Right renal pelvis (tissue), 4 donors: ENCODE measurements at places on chromosomes 7 and 10. TPM values are rescaled to one million over a fixed set of nuclear protein-coding genes. Genes with fewer than 3 reads are reported as not detected.

Gene ATG9B
- 0.65 TPM for polyA plus RNA-seq

Gene SYT15
- polyA plus RNA-seq, result 9.4 TPM

Gene C7orf33
- polyA plus RNA-seq, result not detected

Gene PTPRN2
- 8.5 TPM for polyA plus RNA-seq

Gene SLC18A3
- polyA plus RNA-seq, result not detected

Gene ESYT2
- 53.2 TPM for polyA plus RNA-seq

Gene CLCN1
- 0.21 TPM for polyA plus RNA-seq

Gene GRM8
- 8.7 TPM for polyA plus RNA-seq

- peak; percentile 22 for DNase-seq
These were observed 194.9 kb downstream of the SUGCT start for GRCh38 chr7:40329601-40330153.

DNA sequence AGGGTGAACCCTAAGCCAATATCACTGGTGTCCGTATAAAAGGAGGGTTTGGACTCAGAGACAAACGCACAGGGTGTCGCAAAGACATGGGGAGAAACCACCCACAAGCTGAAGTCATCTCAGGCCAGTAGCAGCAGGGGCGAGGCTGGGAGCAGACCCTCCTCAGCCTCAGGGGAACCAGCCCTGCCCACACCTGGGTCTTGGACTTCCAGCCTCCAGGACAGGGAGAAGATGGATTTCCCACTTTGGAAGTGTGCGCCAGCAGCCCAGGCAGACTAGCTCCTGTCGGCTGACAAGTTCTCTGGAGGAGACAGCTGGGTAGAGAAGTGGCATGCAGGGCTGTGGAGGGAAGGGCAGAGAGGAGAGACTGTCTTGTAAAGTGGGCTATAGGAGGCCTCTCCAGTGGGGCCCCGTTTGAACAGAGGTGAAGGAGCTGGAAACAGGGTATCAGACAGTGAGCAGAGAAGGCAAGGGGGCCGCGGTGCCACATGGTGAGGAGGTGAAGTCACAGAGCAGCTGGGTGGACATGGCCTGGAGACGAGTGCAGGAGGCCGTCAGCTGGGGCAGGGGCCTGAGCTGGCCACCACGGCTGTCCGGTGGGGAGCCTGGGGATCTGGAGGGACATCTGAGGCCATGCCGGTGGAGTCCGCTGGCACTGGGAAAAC, 475.6 kb downstream of the PTPRN2 start:
- no peak for DNase-seq

- DNase-seq, result no peak
These were observed 4.6 kb downstream of the AGFG2 start for GRCh38 chr7:100543586-100543985.

DNA sequence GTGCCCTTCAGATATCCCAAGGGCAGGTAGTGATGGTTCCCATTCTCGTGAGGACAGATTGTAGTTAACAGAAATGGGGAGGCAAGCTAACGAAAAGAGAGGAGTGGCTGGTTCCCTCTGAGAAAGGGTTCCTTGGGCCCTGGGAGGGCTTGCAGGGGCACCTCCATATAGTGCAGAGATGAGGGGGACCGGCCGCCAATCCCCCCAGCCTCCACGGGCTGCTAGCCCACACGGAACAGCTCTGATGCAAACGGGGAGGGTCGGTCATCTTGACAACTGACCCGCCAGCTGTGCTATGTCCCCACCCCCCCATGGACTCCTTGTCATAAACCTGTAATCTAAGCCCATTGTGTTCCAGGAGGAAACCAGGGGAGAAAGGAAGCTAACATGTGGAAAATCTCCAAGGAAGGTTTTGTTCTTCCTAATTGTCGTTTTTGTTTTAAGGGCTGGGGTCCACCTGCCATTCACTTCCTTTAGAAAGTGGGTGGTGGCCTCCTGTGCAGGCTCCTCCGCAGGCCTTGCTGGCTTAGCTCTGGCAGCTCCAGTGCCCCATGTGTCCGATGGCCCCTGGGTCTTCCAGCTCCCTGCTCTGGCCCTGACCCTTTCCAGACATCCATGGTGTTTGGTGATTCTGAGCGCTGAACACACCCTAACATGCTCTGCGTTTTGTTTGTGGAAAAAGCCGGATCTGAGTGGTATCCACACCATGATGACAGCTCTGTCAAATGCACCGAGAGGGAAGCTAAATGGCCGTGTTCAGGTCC, 15.9 kb downstream of the ADCY1 start:
- no peak for DNase-seq

DNA sequence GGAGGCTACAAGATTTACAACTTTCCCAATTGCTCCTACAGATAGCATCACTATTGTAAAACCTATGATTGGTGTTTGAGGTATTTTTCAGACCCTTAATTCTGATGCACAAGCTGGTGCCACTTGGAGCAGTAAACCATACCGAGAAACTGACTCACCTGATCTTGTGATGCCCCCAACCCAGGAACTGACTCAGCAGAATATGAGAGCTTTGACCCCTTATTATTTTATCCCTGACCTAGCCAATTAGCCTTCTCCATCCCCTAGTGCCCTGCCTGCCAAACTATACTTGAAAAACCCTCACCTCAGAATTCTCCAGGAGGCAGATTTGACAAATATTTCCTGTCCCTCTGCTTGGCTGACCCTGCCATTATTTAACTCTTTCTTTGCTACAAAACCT, 585.9 kb upstream of the GHITM start:
- no peak for DNase-seq

- DNase-seq, result no peak
These were observed 55.0 kb downstream of the LRRC17 start for GRCh38 chr7:102967798-102968197.

DNA sequence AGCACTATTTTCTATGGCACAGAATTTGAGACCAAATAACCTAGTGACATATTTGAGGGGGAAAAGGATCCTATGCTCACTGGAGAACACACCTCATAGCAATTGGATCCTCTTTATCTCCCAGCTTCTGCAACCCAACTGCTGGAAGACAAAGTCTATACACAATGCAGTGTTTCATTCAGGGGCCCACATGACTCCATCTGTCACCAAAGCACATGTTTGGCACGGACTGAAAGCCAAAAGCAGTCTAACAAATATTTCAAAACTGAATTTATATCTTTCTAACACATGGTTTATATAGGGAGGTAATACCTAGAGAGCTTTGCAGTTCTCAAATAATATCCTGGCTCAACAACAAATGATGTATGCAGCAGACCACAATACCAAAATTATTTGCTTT, 39.2 kb downstream of the ADAM12 start:
- no peak for DNase-seq

GRCh38 chr10:14173706-14174594, 156.8 kb downstream of the FRMD4A start:
- no peak for DNase-seq

GRCh38 chr7:94301024-94301586, 93.6 kb upstream of the COL1A2 start:
- no peak for DNase-seq

DNA sequence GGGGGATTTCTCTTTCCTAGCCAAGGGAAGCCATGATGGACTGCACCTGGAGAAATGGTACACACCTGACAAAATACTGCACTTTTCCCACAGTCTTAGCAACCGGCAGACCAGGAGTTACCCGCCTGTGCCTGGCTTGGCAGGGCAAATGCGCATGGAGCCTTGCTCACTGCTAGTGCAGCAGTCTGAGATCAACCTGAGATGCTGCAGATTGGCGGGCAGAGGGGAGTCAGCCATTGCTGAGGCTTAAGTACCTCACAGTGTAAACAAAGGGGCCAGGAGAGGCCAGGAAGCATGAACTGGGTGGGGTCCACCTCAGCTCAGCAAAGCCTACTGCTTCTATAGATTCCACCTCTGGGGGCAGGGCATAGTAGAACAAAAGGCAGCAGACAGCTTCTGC, 49.4 kb downstream of the OR13A1 start:
- no peak for DNase-seq

- no peak for DNase-seq
These were observed 60.7 kb downstream of the TNS3 start for GRCh38 chr7:47521011-47521795.

DNA sequence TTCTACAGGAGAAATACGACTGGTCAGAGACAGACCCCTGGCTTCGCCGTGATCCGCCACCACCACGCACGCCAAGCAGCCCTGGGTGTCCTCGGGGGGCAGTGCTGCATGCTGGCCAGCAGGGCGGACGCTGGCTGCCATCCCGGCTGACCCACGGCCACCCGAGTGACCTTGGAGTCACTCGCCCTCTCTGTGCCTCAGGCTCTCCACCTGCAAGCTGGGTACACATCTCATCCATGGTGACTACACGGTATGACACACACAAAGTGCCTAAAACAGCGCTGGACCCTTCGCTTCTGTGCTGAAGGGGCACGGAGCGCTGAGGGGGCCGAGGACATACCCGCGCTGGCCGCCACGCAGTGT, 62.0 kb upstream of the RNF32 start:
- no peak for DNase-seq

- DNase-seq, result peak; percentile 68
These were observed 34.0 kb upstream of the EBLN1 start for GRCh38 chr10:22251751-22252223.

- no peak for DNase-seq
These were observed 367.8 kb upstream of the IGFBP3 start for GRCh38 chr7:46288861-46289260.

DNA sequence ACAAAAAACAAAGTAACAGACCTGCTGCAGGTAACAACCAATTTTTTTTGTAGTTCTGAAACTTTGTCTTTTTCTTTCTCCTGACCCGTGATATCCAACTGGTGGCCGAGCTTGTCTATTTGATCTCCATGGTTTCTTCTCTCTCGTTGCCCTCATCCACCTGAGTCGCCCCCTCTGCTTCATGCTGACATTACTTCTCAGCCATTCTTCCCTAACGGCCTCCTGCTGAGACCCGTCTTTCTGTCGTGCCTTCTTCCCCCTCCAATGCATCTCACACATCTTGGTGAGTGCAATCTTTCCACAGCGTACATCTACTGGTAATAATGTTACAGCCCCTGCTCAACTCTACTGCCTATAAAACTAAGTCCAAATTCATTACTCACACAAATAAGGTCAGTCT, 352.9 kb downstream of the RNLS start:
- DNase-seq, result no peak

- DNase-seq, result no peak
These were observed 14.3 kb downstream of the PTPRN2 start for GRCh38 chr7:158573310-158573709.

DNA sequence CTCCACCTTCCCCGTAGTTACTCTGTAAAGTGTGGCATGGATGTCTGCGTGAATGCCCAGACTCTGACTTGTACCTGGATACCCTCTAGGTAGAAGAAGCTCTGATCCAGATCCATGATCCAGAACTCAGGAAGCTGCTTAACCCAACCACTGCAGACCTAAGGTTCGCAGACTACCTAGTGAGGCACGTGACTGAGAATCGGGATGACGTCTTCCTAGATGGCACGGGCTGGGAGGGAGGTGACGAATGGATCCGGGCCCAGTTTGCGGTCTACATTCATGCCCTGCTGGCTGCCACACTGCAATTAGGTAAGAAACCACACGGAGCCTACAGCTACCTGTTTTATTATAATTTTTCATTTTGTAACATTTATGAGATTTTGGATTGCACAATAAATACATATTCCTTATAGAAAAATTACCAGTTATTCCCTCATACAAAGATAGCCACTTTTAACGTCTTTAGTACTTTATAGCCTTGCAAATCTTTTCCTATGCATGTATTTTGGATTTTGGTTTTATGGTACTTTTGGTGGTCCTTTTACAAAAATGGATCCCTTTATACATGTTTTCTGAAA, 77.9 kb downstream of the AVL9 start:
- DNase-seq, result no peak

DNA sequence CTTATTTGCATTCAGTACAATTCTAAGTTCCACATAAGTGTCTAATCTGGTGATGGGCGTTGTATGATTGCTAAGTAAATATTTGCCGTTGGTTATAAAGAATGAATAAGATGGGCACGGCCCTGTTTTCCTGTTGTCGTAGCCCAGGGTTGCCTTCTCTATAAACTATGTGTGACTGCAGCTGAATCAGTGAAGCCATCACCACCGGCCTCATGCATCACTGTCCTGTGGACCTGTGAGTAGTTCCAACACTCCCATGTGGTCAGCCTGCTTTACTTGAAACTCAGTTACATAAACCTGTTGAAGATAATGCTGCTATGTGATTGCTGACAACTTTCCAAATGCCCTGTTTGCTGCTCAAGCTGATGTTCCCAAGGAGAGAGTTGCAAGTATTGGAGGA, 21.6 kb upstream of the KLF6 start:
- no peak for DNase-seq

GRCh38 chr7:9958486-9958885, 1015.2 kb upstream of the PHF14 start:
- DNase-seq, result no peak

DNA sequence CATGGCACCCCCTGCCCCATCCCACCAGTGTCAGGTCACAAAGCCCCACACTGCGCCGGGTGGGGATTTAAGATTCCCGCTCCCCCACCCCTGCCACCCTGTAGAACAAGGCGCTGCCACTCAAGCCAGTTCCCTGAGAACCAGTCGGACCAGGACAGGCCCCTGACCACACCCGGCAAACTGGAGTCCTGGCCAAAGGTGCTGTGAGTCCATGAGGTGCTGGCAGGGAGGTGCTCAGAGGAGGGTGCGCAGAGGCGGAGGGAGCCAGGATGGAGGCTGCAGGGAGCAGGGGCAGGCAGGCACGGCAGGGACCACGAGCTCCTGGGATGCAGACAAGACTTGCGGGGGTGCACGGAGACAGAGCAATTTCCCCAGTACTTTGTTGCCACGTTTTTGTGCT, 19.7 kb upstream of the GDI2 start:
- no peak for DNase-seq
